ENCODE measurements at places on chromosomes 6 and 20.

GRCh38 chr6:15276036-15276985, 30.4 kb downstream of the JARID2 start:
- no peak for DNase-seq

GRCh38 chr6:98932381-98932780, 15.4 kb downstream of the FBXL4 start:
- no peak for DNase-seq

- no peak for DNase-seq
Measured at GRCh38 chr20:64072498-64073063, 6.7 kb downstream of the RGS19 start.

GRCh38 chr6:16244869-16245451, 6.6 kb downstream of the GMPR start:
- DNase-seq, result no peak

- no peak for DNase-seq
Measured at GRCh38 chr6:145544514-145544913, 190.8 kb downstream of the EPM2A start.

DNA sequence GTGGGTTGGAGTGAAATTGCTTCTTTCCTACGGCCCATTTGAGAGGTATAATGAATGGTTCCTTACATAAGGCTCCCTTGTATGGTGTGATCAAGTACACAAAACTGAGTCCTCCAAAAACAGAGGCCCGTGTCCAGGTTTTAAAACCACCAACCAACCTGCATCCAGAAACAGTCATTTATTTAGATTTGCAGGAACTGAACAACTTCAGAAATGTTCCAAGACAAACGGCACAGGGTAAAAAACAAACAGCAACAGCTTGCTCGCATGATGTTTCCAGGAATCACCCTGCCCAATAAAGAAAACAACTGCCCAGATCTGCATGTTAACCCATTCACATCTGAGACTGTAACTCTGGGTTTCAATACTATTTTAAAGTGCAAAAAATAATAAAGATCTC, 40.2 kb upstream of the TRAM2 start:
- DNase-seq, result no peak

- no peak for DNase-seq
Measured at GRCh38 chr6:5151955-5152401, 66.8 kb downstream of the PPP1R3G start.

GRCh38 chr6:29809249-29809648, 18.4 kb upstream of the HLA-G start:
- no peak for DNase-seq

DNA sequence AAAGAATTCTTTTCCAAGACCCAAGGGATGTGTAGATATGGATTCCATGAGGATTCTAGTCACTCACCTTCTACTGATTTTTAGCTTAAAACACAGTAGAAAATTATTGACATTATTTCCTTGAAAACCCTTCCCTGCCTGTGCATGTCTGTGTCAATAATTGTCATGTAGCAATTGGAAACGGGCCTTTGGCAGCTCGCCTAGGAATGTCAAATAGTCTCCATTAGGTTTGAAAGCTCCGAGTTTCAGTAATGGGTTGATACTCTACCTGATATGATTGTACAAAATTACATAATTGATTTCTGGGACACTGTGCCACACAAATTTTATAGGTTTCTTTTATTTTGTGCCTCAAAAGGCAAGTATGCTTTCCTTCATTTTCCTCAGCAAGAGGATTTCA, 515.2 kb upstream of the ARID1B start:
- no peak for DNase-seq

DNA sequence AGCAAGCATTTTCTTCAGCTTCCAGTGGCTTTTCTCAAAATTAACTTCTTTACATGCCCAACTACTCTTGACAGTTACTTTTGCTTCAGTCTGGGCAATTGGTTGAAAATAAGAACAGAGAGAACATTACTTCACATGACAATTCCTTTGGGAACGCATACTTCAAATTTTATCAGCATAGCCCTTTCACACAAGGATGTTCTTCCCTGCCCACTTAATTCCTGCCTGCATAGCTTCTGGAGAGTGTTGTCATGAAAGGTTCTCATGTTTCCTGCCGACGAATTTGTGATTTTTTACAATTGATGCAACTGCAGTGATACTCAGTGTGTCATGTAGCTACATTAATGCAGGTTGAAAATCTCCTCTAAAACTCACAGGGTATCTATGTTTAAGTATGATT, 22.0 kb upstream of the SNRNP48 start:
- DNase-seq, result no peak

DNA sequence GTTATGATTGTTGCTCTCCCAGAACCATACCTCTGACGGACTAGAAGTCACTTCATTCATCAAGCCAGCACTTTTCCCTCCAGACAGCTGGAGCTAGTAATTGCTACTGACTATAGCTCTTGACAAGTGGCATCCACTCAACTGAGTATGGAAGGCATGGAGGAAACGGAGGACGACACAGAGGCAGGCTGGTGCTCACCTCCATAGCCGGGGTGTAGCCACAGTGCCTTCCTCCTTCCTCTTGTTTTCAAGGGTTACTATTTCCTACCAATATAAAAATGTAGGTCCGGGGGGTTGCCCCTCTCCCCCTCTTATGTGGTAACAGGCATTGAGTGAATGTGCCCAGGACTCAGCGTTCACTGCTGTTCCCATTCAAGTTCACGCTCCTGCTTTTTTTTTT, 23.5 kb upstream of the FOXC1 start:
- DNase-seq, result no peak

GRCh38 chr6:129416337-129416990, 293.5 kb downstream of the ARHGAP18 start:
- no peak for DNase-seq

Measured in GM12891 (cell line).